NCI-H1417 treated with DMSO at 0.1 percent for 48 hours (cell line): ENCODE measurements at places on chromosomes 12 and 14.

DNA sequence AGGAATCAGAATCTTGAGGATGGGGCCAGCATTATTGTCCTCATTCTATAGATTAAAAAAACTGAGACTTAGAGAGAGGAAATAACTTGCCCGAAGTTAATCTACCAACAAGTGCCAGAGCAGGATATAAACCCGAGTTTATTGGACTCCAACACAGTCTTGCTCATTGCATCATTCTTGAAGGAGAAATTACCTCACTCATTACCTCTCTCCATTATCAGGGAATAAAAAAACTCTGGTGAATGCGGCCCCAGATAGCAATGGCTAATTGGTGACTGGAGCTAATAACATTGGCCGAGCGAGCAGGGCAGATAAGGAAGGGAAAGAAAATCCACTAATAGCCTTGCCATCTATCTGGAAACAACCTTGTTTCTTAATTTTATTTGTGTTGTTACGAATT is 24.7 kb upstream of the TMED10 start:
- no peak for DNase-seq

GRCh38 chr14:61965030-61965745 is 203.0 kb downstream of the SNAPC1 start:
- no peak for DNase-seq

GRCh38 chr12:100375038-100375735 is 18.3 kb downstream of the SLC17A8 start:
- DNase-seq: no peak

GRCh38 chr12:57551637-57552305 is 1.9 kb downstream of the KIF5A start:
- no peak for DNase-seq

- DNase-seq: no peak
These were observed at the start of gene EFS for GRCh38 chr14:23365036-23365731. Gene EFS (minus strand): TSS chr14:23365172. CDS start chr14:23365025, 147 bp downstream.
